Bone marrow (tissue), 2 donors: ENCODE measurements at places on chromosomes 13 and 19.

- DNase-seq: no peak
These were observed 17.0 kb upstream of the DOCK9 start for GRCh38 chr13:98994896-98995295.

DNA sequence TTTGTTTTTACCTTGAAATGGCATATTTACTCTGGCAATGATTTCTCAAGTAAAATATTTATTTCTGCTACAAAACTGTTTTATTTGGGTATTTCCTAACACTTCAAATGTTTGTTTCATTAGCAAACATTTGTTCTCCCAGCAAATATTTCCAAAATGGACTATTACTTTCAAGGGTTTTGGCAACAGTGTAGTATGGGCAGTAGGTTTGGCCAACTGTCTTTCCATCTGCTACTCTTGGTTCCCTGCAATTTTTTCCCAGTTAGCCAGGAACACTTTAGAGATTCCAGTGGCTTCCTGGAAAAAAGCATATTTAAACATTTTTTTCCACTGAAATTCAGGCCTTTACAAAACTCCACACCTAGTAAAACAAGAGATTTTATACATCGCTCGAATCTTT lies 466.6 kb downstream of the SLITRK6 start:
- DNase-seq: no peak

GRCh38 chr13:105441051-105441750 lies 1094.3 kb downstream of the EFNB2 start:
- no peak for DNase-seq

DNA sequence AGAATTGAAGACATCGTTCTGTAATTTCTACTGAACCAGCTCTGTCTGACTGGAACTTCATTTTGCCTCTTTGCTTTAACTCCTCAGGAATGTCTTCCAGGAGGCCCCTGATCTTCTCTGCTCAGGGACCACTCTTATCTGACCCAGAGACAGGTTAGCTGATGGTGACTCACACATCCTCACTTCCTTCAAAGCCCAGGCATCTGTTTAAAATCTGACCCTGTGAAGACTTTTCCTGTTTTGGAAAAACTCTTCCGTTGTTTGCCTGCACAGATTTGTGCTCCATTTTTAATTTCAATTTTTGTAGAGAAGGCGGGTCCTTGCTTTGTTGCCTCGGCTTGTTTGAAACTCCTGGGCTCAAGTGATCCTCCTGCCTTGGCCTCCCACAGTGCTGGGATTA lies 1.6 kb downstream of the ARL11 start:
- DNase-seq: no peak

GRCh38 chr13:70505809-70506208 lies 397.6 kb upstream of the KLHL1 start:
- no peak for DNase-seq

- peak; percentile 28 for DNase-seq
These were observed 2.8 kb downstream of the DMPK start for GRCh38 chr19:45779231-45780145.
